ENCODE measurements at places on chromosomes 2 and 18.

- DNase-seq, result no peak
These were observed 68.7 kb downstream of the RHBDD1 start for GRCh38 chr2:226904592-226904991.

DNA sequence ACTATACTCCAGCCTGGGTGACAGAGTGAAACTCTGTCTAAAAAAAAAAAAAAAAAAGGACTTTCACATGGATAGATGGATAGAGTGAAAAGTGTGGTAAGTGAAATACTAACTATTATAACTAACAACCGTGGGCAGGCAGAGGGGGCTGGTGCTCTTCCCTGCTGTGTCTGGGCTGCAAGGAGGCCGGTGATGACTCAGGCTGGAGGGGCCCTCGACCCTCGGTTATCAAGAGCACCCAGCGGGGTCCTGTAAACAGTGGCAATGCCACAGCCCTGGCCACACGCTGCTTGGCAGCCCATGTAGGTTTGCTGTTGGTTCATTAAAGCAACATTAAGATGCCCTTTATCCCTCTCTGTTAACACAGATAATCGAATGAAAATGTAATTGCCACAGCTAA lies 184.8 kb upstream of the RAB12 start:
- DNase-seq, result no peak

- DNase-seq, result no peak
These were observed 6.1 kb upstream of the CYRIA start for GRCh38 chr2:16671760-16672159.

DNA sequence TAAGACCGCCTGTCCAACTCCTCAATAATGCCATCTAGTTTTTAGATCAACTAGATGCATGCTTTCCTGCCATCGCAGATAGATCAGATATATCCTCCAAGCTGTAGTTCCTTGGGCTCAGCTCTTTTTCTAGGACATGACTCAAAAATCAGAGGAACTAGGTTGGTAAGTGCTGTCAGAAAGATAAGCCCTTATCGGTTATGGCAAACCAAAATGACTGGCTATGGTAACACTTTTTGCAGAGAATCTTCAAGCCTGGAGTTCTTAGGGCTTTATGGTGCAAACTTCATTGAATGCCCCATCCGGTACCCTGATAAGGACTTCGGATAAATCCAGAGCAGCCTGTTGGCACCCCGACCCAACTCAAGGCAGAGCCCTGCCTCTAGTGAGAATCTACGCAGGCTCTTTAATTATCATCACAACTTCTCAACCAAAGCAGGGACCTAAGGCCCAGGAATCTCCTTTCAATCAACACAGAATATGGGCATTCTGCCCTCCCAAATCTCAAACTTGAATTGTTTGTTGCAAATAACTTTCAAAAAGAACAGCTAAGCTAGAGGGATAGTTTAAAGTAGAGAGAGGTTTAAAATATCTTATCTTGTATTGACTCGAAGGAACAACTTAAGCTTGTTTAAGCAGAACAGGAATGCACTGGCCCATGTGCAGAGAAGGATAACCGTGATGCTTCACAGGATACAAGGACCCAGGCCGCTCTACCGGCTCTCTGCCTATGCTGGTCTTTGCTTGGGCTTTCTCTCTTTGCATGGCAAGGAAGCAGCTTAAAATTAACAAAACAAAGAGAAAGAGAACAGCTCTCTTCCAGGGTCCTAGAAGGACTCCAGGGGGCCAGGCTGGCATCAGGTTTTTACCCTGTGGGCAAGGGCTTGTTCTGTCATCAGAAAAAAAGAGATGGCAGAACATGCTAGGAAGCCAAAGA lies 3.4 kb upstream of the CYP1B1 start:
- no peak for DNase-seq

DNA sequence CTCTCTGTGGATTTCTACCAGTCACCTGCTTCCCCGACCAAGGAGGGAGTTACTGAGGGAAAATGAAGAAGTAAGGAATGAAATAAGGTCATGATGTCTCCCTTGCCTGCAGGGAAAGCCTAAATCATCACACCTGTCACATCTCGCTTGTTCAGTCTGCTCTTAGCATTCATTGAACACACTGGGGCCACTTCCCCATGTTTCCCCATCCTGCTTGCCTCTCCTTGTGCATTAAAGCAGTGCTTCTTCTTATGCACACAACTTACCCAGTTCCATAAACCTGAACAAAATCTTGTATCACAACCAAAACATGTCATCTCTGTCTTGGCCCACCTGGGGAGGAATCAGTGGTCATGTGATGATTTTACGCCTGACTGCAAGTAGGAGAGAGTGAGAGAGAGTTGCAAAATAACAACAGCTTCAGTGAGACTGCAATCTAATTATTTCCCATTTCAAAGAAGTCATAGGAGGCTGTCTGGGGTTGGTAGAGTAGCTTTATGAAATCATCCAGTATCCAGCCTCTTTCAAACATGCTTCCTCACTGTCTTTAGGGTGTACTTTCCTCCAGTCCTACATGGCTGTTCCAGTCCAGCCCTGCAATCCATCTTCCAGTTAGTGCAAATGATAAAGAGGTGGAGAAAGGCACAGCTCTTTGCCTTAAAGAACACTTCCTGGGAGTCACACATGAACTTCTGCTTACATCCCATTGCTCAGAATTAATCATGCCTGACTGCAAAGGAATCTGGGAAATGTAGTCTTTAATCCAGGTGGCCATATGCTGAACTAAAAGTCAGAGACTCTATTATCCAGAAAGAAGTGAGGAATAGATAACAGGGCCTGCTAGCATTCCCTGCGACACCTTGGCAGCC lies 220.1 kb downstream of the HAUS1 start:
- DNase-seq, result no peak

DNA sequence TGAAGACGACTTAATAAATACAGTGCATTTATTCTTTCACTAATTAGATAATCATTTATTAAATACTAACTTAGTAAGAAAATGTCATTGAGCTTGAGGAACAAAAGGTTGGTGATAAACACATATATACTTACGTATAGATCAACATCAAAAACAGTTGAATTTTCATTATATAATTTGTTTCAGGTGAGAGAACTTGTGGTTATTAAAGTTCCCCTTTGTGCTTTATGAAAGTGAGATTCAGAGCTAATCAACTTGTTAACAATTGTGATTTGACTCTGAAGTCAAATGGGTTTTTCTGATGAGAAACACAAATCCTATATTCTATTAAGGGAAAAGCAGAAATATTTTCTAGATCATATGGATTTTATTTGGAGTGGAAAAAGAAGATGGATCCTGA lies 524.0 kb downstream of the SOX11 start:
- no peak for DNase-seq

- no peak for DNase-seq
These were observed 413.8 kb upstream of the MEX3C start for GRCh38 chr18:51611326-51611725.

- DNase-seq, result no peak
These were observed 222.4 kb downstream of the SRBD1 start for GRCh38 chr2:45388541-45389100.

GRCh38 chr18:59986139-59986538 lies 86.3 kb downstream of the PMAIP1 start:
- DNase-seq, result peak; percentile 53
